Activated T-helper 17 cell treated with anti-CD3 and anti-CD28 coated beads, Interleukin-2, amount 50 U/mL, for 72 hours (primary cell): ENCODE measurements at places on chromosomes 12 and 14.

DNA sequence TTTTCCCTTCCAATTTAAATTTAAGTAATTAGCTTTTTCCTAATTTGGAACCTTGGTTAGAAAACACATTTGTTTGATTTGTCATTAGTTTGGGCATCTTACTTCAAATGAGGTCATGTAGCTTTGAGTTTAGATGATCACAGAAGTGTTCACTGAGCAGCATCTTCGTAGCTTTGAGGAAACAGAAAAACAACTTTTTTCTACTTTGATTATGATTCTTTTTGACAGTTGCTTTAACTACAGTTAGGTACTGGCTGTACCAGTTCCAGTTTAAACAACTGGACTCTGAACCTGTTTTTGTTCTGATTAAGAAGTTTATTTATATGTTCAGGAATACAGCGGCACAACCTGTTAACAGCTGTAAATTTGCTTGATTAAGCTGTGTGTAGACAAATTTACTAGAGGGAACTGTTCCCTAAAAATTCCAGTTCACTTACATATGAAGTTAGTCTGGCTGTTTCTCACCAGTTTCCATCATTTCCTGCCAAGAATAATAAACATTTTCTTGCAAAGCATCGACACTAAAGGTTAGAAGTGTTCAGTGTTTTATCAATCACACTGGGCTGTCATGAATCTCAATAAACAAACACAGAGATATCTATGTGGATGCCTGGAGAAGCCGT, 191.9 kb downstream of the RAD51B start:
- ATAC-seq = no peak

- no peak for ATAC-seq
Measured at GRCh38 chr12:128932521-128932920, 79.2 kb downstream of the GLT1D1 start.

- ATAC-seq = no peak
Measured at GRCh38 chr12:33006106-33006505, 109.5 kb upstream of the PKP2 start.

DNA sequence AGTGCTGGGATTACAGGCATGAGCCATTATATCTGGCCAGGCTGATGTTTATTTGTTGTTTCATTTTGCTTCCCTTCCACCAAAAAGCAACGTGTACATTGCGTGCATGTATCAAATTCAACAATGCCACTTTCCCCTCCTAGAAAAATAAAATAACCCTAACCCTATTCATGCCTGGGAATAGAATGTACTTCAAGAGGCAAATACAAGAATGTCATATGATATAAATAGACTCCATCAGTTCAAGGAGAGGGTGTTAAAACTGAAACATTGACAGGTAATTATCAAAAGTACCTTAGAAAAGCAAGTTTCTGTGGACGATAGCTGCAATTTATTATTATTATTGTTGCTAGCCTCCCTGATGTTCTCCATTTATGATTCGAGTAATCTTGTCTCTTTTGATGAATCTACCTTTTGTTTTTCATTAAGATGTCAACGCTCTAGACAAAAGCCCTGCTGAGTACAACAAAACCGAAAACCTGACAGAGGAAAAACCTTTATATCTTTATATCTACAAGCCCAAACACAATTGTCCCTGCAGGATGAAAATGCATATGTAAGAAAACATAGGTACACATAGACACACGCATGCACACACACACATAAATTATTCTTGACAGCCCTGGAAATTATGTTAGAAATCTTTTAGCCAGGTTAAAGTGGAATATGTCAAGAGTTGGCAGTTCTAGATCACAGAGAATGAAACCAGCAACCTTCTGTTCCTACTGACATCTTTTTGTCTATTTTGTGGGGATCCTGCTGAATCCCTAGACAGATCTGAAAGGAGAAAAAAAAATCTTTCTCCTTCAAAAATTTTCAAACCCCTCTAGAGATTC, 98.9 kb downstream of the BTG1 start:
- peak; percentile 1 for ATAC-seq

GRCh38 chr14:22813145-22813544, 2.1 kb downstream of the SLC7A7 start:
- no peak for ATAC-seq

GRCh38 chr12:66709893-66710292, 31.0 kb upstream of the GRIP1 start:
- no peak for ATAC-seq

GRCh38 chr14:75221797-75222196, 45.4 kb upstream of the TMED10 start:
- ATAC-seq = no peak

DNA sequence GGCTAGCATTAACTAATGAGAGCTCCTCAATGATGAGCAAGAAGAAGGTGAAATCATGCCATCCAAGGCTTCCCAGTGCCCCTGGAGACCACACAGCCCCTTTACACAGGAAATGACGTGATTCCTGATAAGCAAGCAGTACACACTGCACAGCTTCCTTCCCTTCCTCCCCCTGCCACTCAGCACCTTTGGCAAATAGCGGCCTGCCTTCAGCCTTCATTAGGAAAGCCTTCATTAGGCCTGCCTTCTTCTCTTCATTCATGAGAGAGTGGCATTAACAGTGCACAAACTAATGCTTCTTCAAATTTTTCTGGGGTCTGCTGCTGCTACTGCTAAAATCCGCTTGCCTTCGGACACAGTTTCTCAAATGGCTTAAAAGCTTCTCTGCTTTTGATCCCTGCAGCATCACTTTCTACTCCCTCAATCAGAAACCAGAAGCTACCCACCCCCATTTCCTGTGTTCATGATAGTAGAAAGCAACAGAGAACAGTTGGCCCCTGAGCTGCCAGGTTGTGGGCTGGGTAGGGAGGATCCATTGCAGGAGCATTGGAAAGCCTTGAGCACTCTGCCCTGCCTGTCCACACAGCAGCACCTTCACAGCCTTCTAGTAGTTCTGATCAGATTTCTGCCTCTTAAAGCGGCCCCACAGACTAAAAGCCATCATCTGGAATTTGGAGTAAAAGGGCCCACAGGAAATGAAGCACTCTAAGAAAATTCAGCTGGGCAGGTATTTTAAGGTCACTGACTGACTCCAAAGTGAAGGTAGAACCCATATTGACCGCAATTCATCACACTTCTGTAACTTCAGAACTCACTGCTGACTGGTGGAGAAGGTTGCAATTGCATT, 103.8 kb upstream of the ETV6 start:
- peak; percentile 87 for ATAC-seq

DNA sequence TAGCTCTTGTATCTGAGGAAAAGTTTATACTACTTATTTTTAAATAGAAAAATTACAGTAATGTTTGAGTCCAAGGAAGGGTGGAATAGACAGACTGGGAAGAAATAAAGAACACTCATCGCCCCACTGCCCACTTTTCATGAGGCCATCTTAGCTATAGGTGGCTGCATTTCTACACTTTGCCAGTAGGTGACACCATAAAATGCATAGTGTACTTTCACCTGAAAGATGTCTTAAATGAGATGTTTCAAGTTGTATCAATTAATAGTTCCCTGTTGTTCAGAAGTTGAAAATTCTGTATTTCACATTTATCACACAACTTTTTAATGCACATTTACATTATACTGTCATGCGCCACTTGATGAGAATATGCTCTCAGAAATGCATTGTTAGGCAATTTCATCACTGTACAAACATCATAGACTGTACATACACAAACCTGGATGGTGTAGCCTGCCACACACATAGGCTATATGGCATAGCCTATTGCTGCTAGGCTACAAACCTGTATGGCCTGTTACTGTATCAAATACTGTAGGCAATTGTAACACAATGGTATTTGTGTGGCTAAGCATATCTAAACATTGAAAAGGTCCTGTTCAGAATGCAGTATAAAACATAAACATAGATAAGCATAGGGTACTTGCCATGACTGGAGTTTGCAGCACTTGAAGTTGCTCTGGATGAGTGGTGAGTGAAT, 27.6 kb downstream of the PMCH start:
- ATAC-seq = peak; percentile 45

- ATAC-seq = no peak
Measured at GRCh38 chr12:5963515-5963914, 18.5 kb upstream of the ANO2 start.

DNA sequence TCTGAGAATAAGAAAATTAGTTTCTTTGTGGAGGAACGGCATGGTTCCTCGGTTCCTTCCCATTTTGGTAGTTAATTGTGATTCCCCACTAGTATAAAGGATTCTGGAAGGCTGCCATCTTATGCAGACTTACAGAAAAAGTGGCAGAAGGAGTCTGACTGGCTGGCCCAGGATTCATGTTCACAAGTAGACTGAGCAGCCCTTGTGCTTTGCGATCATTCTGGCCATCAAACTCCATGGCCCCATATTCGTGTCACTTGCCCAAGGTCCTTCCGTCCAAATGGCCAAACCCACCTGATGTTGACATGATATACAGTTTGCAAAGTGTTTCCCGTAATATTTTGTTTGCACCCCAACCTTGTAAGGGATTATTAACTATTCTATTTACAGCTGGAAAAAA, 297.2 kb upstream of the AMIGO2 start:
- no peak for ATAC-seq

- no peak for ATAC-seq
Measured at GRCh38 chr12:90460681-90461080, 494.3 kb downstream of the CCER1 start.

GRCh38 chr12:131159660-131160059, 206.0 kb downstream of the ADGRD1 start:
- ATAC-seq = no peak

DNA sequence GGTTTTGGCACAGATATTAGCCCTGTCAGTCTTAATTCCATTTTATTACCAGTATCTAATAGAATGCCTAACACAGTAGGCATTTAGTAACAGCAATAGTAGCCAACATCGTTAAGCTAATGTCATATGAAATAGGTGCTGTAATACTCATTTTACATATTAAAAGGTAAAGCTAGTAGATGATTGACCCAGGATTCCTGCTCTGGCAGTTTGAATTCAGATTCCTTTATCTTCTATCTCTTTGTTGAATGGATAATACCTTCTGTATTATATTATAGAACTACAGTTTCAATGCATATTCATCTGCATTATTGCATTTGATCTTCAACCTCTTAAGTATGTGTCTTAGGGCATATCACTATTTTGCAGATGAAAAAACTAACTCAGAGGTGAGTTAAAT, 2.9 kb downstream of the ATL1 start:
- no peak for ATAC-seq

- peak; percentile 58 for ATAC-seq
Measured at GRCh38 chr12:116922194-116922897, 11.6 kb downstream of the FBXW8 start.

DNA sequence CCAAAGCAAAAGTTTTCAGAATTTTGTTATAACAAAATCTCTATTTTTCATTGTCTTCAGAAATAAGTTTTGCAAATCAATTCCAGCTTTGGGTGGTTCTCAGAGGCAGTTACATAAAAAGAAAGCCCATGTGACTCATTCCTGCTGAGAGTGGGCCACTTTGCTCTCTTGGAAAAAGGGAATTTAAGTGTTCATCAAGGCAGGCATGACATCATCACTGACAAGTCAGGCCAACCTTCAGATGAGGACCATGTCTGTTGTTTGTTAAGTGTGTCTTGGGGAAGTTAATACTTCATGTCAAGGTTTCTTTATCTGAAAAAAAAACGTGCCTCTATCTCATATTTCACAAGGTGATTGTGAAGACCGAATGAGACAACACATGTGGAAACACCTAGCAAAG, 519.8 kb upstream of the TMPO start:
- no peak for ATAC-seq

GRCh38 chr14:75597149-75597548, 18.7 kb downstream of the FLVCR2 start:
- ATAC-seq = no peak

DNA sequence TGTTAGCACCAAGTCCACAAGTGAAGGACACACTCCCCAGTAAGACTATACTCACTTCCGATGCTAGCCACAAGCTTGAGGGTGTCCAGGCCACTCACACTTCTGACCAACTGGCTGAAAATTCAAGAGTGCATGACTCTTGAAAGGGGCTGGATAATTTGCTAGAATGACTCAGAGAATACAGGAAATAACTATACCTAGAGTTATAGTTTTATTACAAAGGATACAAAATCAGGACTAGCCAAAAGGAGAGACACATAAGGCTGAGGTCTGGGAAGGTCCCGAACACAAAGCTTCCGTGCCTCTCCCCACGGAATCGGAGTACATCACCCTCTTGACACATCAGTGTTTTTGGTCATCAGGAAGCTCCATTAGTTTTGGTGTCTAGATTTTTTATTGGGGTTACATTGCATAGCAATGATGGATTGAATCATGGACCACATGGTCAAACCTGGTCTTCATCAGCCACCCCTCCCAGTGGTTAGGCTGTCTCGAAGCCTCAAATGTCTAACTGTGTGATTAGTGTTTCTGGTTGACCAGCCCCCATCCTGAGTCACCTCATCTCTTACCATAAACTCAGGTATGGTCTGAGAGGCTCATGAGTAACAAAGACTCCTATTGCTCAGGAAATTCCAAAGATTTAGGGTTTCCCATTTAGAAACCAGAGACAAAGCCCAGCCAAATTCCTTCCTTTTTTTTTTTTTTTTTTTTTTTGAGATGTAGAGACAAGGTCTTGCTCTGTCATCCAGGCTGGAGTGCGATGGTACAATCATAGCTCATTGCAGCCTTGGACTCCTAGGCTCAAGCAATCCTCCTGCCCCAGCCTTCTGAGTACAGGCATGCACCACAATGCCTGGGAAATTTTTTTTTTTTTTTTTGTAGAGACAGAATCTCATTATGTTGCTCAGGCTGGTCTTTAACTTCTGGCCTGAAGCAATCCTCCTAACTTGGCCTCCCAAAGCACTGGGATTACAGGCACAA, 472.0 kb upstream of the TBX3 start:
- ATAC-seq = no peak

DNA sequence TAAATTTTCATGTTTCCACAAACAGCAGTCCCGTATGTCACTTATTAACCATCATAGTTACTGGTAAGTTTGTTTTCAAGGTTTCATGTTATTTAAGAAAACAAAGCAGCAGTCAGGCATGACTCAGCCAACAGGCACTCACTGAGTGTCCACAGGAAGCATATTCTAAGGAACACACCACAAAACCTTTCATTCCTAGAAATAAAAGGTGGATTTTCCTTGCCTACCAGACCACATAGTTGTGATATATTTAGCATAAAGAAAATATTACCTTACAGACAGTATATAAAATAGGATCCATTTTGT, 143.3 kb upstream of the AVPR1A start:
- ATAC-seq = no peak

DNA sequence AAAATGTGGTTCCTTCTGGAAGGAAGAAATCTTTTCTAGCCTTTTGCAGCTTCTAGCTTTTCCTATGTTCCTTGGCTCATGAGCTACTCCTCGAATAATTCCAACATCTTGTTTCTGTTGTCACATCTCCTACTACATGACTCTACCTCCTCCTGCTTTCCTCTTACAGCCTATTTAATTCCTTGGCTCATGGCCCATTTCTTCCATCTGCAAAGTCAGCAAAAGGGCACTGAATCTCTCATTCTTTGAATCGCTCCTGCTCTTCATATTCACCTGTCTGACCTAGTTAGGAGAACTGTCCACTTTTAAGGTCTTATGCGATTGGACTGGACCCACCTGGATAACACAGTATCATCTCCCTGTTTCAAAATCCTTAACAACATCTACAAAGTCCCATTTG, 15.8 kb downstream of the PRKD1 start:
- ATAC-seq = no peak
